ENCODE measurements at places on chromosomes 2 and 18.

DNA sequence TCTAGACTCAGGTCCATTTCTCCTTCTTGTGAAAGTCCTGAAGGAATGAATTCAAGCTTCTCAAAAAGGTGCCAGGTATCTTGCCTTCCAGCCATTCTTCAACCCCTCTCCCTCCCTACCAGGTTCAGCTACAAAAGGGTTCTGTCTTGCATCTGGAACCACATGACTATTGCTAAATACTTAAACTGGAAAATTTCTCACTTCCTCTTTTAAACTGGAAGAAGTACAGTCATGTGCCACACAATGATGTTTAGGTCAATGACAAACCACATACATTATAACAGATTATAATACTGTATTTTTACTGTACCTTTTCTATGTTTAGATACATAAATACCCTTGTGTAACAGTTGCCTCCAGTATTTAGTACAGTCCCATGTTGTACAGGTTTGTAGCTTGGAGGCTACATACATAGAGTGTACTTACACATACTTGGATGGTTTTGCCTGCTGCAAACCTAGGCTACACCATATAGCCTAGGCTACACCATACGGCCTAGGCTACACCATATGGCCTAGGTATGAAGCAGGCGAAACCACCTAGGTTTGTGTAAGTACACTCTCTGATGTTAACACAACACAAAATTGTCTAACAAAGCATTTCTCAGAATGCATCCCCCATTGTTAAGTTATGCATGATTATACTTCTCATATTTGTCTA lies 142.0 kb upstream of the DNMT3A start:
- no peak for DNase-seq

- no peak for DNase-seq
Measured at GRCh38 chr2:54455563-54456361, at the start of gene SPTBN1. Gene SPTBN1 (plus strand): TSS chr2:54456327. CDS start chr2:54526419, 70,092 bp downstream.

- DNase-seq, result no peak
Measured at GRCh38 chr18:25256439-25256838, 95.5 kb downstream of the ZNF521 start.

- no peak for DNase-seq
Measured at GRCh38 chr2:106866641-106867040, 19.3 kb downstream of the ST6GAL2 start.

- DNase-seq, result no peak
Measured at GRCh38 chr2:235694721-235695601, 201.1 kb downstream of the AGAP1 start.

DNA sequence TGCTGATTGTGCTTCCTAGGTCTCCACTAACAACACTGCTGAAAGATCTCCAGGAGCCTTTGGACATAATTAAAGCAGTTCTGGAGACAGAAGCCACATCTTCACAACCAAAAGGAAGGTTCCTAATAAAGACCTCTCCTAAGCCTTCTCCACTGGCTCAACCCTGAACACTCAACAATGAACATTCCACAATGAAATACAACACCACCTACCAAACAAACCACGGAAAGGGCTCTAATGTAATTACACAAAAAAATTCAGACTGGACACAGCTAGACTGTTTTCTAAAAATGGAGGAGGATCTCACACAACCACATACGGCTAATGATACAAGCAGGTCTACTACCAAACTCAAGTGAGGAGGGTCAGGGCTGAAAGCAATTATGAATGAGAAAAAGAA lies 43.6 kb downstream of the NOL10 start:
- DNase-seq, result no peak

GRCh38 chr18:10405014-10405493 lies 49.4 kb upstream of the APCDD1 start:
- DNase-seq, result no peak

- no peak for DNase-seq
Measured at GRCh38 chr2:239648607-239649006, 247.8 kb upstream of the HDAC4 start.

GRCh38 chr2:84854850-84855249 lies 26.0 kb downstream of the TRABD2A start:
- DNase-seq, result no peak

GRCh38 chr2:161533218-161533617 lies 91.0 kb upstream of the SLC4A10 start:
- no peak for DNase-seq

DNA sequence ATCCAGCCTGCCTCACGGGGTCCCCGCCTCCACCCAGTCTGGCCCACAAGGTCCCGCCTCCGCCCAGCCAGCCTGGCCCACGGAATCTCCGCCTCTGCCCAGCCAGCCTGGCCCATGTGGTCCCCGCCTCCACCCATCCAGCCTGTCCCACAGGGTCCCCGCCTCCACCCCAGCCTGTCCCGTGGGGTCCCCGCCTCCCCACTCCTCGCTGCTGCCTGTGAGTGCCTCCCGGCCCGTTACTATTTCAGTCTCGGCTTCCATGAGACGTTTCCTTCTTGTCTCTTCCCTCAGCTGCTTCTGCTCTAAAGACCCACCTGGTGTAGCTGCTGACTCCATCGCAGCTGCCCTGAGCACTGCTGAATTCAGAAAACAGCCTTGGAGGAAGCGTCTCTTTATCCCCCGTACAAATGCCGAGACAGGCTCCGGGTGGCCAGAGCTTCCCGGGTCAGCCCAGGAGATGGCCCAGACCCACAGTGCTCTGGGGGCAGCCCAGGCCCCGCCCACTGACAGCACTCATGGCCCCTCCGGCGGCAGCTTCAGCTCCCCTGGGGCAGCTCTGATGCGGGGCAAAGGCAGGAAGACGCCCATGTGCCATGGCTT lies 69.8 kb downstream of the NFATC1 start:
- DNase-seq, result no peak

GRCh38 chr2:72579591-72580180 lies 246.1 kb downstream of the EXOC6B start:
- no peak for DNase-seq

Measured in stimulated activated CD8-positive, alpha-beta memory T cell treated with anti-CD3 and anti-CD28 coated beads, Interleukin-15, amount 100 ng/mL, for 24 hours (primary cell).